ENCODE measurements at places on chromosomes 11 and 22. TPM values are rescaled to one million over a fixed set of nuclear protein-coding genes. Genes with fewer than 3 reads are reported as not detected.

SNX32 gene
- total RNA-seq: 0.36 TPM

GRCh38 chr11:14506532-14506931 lies 6.9 kb upstream of the COPB1 start:
- peak; percentile 5 for DNase-seq

DNA sequence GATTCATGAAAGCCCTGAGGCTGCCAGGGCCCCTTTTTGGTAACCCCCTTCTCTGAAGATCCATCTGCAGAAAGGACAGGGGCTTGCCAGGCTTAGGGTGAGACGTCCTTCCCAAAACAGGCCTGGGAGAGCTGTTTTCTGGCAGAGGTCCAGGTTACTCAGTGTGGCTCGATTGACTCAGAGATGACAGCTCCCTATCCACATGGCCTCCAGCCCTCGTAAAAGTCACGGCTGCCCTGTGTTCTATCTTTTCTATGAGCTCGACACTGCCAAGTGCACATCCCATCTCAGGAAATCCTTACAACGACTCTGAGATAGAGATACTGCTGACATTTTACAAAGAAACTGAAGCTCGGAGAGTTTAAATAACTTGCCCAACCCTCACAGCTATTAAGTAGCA lies 20.4 kb downstream of the ADAMTS8 start:
- DNase-seq: peak; percentile 76

GRCh38 chr22:45225732-45226502 lies 14.8 kb downstream of the KIAA0930 start:
- no peak for DNase-seq

DNA sequence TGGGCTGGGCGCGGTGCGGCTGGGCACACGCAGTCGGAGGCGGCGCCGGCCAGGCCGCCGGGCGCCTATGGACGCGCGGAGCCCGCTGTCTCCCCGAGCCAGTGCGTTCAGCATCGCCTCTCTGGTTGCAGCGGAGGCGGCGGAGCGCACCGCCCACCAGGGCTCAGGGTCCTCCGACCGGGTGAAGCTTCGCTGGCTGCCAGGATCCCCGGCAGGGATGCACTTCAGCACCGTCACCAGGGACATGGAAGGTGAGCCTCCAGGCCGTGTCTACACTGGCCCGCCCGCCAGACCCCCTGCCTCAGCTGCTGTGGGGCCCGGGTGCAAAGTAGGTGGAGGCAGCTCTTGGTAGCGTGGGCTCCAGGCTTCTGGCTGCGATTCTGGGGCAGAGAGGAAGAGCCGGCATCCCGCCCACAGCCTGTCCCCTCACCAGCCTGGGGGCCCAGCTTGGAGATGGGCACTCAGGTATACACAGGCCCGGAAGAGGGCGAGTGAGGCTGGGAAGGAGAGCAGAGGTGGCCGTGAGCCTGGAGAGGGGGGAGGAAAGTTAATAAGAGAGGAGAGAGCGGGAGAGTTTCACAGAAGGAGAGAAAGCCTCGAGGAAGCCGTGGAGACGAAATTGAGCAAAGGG lies 1.0 kb upstream of the TBX1 start:
- DNase-seq: no peak
